Kidney (tissue), 22 donors: ENCODE measurements at places on chromosomes 16 and 17. TPM values are rescaled to one million over a fixed set of nuclear protein-coding genes. Genes with fewer than 3 reads are reported as not detected.

DNA sequence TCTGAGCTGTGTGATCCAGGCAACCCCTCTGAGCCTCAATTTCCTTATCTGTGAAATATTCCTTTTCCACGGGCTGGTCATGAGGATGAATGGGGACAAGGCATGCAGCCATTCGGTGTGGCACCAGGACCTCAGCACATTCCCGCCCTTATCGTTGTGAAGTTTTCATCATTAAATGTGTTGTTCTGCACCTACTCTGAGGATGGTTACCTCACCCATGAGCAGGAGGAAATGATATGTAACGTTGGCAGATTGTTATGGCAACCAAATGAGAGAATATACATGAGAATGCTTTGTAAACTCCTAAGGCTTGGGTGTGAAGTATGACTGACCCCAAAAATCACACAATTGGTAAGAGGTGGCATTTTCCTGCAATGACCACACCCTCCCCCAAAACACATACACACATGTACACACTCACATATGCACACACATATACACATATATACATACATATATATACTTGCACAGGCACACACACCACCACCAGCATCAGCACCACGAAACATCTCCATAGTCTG is 39.5 kb downstream of the SMARCE1 start:
- H3K27me3 ChIP-seq = no peaks in the 10 kb centered on the region
- no peaks in the 10 kb centered on the region for H3K4me1 ChIP-seq
- H3K27ac ChIP-seq = no peak overlapping the region
- H3K4me3 ChIP-seq = no peak overlapping the region
- H3K36me3 ChIP-seq = no peaks in the 10 kb centered on the region

- no peaks in the 10 kb centered on the region for H3K36me3 ChIP-seq
- H3K4me3 ChIP-seq = no peak overlapping the region
- no peaks in the 10 kb centered on the region for H3K4me1 ChIP-seq
- H3K27me3 ChIP-seq = no peaks in the 10 kb centered on the region
Observed at GRCh38 chr17:50212121-50212843, 10.9 kb upstream of the COL1A1 start.

- peak overlapping the region; percentile 88 for H3K27ac ChIP-seq
- H3K4me1 ChIP-seq = peaks cover 30% of the 10 kb centered on the region
- DNase-seq = no peak
- peaks cover 9% of the 10 kb centered on the region for H3K36me3 ChIP-seq
- H3K4me3 ChIP-seq = peak overlapping the region; percentile 64
Observed at GRCh38 chr17:2391597-2392251, 9.1 kb downstream of the MNT start.

GRCh38 chr17:49038544-49038943 is 41.4 kb downstream of the IGF2BP1 start:
- H3K36me3 ChIP-seq = no peaks in the 10 kb centered on the region
- H3K27me3 ChIP-seq = no peaks in the 10 kb centered on the region
- H3K4me1 ChIP-seq = no peaks in the 10 kb centered on the region
- H3K4me3 ChIP-seq = no peak overlapping the region
- no peak overlapping the region for H3K27ac ChIP-seq

- DNase-seq = no peak
- H3K4me1 ChIP-seq = no peaks in the 10 kb centered on the region
- H3K27me3 ChIP-seq = no peaks in the 10 kb centered on the region
- no peaks in the 10 kb centered on the region for H3K36me3 ChIP-seq
- no peak overlapping the region for H3K27ac ChIP-seq
Observed at GRCh38 chr16:79451196-79451816, 149.2 kb downstream of the MAF start.

GRCh38 chr16:15507301-15507958 is 73.0 kb downstream of the BMERB1 start:
- no peak for DNase-seq
- no peaks in the 10 kb centered on the region for H3K4me1 ChIP-seq
- H3K4me3 ChIP-seq = no peak overlapping the region
- H3K27me3 ChIP-seq = no peaks in the 10 kb centered on the region

- no peak overlapping the region for H3K27ac ChIP-seq
- no peaks in the 10 kb centered on the region for H3K4me1 ChIP-seq
- H3K27me3 ChIP-seq = no peaks in the 10 kb centered on the region
- DNase-seq = no peak
- H3K4me3 ChIP-seq = no peak overlapping the region
Observed at GRCh38 chr16:84673561-84673960, 25.2 kb downstream of the KLHL36 start.

GRCh38 chr17:17919169-17920107 is 52.8 kb downstream of the TOM1L2 start:
- peak; percentile 88 for DNase-seq
- no peaks in the 10 kb centered on the region for H3K36me3 ChIP-seq
- no peak overlapping the region for H3K27ac ChIP-seq
- H3K27me3 ChIP-seq = no peaks in the 10 kb centered on the region

- peaks cover 16% of the 10 kb centered on the region for H3K4me1 ChIP-seq
- H3K4me3 ChIP-seq = no peak overlapping the region
- H3K27me3 ChIP-seq = no peaks in the 10 kb centered on the region
Observed at GRCh38 chr17:61249649-61250299, 149.9 kb upstream of the TBX2 start.

- H3K36me3 ChIP-seq = no peaks in the 10 kb centered on the region
- H3K4me1 ChIP-seq = no peaks in the 10 kb centered on the region
- H3K27ac ChIP-seq = no peak overlapping the region
- no peak overlapping the region for H3K4me3 ChIP-seq
- DNase-seq = no peak
Observed at GRCh38 chr17:70668276-70668937, 499.1 kb downstream of the KCNJ2 start.

- no peak overlapping the region for H3K27ac ChIP-seq
- H3K36me3 ChIP-seq = no peaks in the 10 kb centered on the region
- H3K4me3 ChIP-seq = no peak overlapping the region
- no peaks in the 10 kb centered on the region for H3K27me3 ChIP-seq
Observed at GRCh38 chr17:81995463-81996231, 18.2 kb downstream of the ASPSCR1 start.

The RAD51C gene
- 20.2 TPM for total RNA-seq

The DHX58 gene
- 27.5 TPM for total RNA-seq

The TBC1D3K gene
- total RNA-seq = not detected

The AKAP10 gene
- 43.7 TPM for total RNA-seq

The GLP2R gene
- total RNA-seq = not detected

The CKLF gene
- 42.4 TPM for total RNA-seq

The ZNF597 gene
- 3.4 TPM for total RNA-seq
